ENCODE measurements at places on chromosomes 4 and X. TPM values are rescaled to one million over a fixed set of nuclear protein-coding genes. Genes with fewer than 3 reads are reported as not detected.

The XK gene
- polyA plus RNA-seq, result 1.2 TPM

The ZAR1 gene
- not detected for polyA plus RNA-seq

The TRIM75 gene
- not detected for polyA plus RNA-seq

The ANKRD17 gene
- 7.7 TPM for polyA plus RNA-seq

The RNF150 gene
- 0.53 TPM for polyA plus RNA-seq

The CENPVL3 gene
- not detected for polyA plus RNA-seq

All from pancreas (tissue), 10 donors.